ENCODE measurements at places on chromosomes 11 and 22.

GRCh38 chr11:2780850-2781407, 81.1 kb upstream of the KCNQ1OT1 start:
- DNase-seq: no peak

- no peak for DNase-seq
Observed at GRCh38 chr22:33544707-33545106, 375.6 kb downstream of the LARGE1 start.

DNA sequence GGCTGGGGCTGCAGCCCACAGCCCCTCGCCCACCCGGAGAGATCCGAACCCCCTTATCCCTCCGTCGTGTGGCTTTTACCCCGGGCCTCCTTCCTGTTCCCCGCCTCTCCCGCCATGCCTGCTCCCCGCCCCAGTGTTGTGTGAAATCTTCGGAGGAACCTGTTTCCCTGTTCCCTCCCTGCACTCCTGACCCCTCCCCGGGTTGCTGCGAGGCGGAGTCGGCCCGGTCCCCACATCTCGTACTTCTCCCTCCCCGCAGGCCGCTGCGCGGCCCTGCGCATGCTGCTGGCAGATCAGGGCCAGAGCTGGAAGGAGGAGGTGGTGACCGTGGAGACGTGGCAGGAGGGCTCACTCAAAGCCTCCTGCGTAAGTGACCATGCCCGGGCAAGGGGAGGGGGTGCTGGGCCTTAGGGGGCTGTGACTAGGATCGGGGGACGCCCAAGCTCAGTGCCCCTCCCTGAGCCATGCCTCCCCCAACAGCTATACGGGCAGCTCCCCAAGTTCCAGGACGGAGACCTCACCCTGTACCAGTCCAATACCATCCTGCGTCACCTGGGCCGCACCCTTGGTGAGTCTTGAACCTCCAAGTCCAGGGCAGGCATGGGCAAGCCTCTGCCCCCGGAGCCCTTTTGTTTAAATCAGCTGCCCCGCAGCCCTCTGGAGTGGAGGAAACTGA, 731 bp downstream of the GSTP1 start:
- peak; percentile 45 for DNase-seq

DNA sequence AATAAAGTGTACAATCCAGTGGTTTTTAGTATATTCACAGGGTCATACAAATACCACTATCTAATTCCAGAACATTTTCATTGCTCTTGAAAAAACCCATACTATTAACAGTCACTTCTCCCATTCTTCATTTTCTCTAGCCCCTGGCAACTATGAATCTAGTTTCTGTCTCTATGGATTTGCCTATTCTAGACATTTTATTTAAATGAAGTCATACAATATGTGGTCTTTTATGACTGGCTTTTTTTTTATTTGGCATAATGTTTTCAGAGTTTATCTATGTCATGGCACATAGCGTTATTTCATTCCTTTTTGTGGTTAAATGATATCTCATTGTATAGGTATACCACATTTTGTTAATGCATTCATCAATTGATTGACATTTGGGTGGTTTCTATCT, 59.4 kb downstream of the KDM2A start:
- DNase-seq: no peak

GRCh38 chr22:24969560-24970301, 17.2 kb downstream of the KIAA1671 start:
- no peak for DNase-seq

DNA sequence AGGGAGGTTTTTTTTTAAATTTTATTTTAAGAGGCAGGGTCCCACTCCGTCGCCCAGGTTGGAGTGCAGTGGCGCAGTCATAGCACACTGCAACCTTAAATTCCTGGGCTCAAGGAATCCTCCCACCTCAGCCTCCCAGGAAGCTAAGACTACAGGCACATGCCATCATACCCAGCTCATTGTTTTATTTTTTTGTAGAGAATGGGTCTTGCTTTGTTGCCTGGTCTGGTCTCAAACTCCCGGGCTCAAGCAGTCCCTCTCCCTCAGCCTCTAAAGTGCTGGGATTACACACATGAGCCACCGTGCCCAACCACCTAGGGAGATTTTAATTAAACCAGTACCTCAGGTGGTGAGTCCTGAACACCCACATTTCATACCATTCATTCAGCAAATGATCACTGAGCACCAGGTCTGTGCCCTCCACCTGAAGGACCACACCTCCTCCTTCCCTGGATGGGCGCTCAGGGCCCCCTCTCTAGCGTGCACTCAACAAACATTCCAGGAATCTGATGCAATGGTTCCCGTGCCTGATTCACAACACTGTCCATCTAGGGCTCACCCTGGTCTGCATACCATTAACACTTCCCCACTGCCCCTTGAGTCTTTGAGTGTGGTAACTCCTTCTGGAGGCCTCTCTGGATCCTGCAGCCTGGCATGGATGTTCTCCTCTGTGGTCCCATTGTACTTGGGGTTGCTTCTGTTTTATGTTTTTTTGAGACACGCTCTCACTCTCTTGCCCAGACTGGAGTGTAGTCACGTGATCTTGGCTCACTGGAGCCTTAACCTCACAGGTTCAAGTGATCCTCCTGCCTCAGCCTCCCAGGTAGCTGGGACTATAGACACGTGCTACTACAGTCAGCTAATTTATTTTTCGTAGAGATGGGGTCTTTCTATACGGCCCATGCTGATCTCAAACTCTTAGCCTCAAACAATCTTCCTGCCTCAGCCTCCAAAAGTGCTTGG, 9.6 kb upstream of the MYH9 start:
- DNase-seq: no peak

GRCh38 chr11:57263351-57263750, 26.3 kb upstream of the APLNR start:
- DNase-seq: no peak

DNA sequence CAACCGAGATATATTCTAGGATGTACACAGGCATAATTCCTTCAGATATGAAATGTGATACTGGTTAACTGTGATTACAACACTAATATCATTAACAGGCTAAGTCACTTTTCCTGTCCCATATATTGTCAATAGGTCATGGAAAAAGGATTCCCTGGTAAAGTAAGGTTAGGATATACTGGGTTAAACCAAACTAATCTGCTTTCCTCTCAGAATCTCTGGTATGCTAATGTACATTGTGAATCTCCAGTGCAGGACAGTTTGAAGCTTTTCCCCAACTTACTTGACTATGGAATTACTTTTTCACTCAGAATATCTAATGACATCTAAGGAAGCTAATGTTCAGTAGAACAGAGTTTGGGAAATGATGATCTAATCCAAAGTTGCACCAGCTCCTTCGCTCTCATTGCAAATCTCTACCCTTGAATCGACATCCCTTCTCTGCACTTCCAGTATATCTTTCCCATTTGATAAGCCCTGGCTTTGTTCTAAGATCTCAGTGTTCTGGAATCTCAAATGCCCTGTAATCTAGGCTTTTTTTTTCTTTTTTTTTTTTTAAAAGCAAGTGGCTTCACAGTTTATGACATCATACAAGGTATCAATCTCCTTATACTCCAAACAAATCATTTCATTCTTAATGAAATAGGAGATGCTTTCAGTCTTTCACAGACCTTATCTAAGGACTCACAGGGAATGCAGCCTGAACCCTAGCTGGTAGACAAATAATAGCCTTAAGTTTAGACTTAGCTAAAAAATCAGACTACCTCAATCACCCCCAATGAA, 43.8 kb downstream of the COPB1 start:
- DNase-seq: no peak

- DNase-seq: no peak
Observed at GRCh38 chr11:2445746-2446551, 1.1 kb downstream of the KCNQ1 start.

DNA sequence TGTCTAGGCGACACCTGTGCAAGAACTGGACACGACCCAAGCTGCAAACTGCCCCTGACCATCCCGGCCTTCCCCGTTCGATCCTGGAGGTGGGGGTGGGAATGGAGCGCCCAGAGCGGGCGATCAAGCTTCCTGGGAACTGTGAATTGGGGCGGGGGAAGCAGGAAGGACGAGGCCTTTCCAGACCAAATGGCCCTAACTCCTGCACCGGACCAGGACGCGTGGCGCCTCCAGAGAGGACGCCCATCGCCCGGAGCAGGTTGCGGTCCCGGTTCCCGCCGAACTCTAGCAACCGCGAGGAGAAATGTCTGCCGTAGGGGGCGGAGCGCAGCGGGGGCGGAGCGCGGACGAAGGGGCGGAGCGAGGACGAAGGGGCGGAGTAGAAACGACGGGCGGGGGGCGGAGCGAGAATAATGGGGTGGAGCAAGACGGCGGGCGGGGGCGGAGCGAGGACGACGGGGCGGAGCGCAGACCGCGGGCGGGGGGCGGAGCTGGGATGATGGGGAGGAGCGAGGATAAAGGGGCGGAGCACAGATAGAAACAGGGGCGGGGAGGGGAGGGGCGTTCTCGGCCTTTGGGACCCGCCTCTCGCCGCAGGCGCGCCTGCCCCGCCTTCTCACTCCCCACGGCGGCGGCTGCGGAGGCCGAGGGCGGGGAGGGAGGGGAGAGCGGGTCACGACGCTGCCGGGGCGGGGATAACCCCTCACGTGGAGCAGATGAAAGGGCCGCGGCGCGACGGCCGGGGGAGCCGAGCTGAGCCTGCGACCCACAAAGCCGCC, at the start of gene ZNRF3:
TSS of gene ZNRF3 (plus strand) at position 695 of the 779 bp plus-strand sequence. CDS start 195 bp downstream, outside the sequence.
- DNase-seq: peak; percentile 72

DNA sequence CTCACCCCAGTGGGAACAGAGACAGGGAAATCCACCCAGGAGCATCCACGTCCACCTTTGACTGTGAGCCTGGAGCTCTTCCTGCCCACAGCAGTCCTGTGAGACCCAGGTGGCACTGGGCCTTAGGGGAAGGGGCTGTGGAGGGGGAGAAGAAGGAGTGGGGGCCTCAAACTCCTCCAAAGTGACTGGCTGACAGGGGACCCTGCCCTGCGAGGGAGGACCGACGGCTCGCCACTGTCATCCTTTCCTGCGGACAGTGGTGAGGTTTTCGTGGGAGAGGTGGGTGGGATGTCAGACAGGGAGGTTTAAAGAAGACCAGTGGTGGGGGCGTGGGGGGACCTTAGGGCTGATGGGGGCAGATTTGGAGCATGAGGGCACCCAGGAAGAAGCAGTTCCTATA, 92.5 kb upstream of the LMO1 start:
- no peak for DNase-seq

DNA sequence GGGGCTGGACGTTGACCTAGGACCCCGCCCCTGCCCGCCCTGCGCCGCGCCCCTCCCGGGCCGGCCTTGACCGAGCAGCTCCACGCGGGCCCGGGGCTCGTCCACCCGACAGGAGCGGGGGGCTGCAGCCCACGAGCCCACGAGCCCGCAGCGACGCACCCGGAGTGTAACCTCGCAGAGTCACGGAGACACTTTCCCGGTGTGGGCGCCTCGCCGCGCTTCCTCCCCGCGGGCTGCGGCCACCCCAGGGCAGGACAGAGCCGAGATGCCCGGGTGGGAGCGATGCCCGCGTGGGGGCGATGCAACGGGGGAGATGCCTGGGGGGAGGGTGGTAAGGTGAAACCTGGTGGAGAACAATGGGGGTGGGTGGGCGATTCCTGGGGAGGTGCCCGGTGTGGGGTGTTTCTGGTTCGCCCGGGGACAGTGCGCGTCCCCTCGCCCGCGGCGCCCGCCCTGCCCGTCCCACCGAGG, 4.9 kb upstream of the ZBED4 start:
- no peak for DNase-seq

GRCh38 chr11:120536797-120537169, 25.2 kb downstream of the GRIK4 start:
- no peak for DNase-seq

GRCh38 chr22:35457729-35458546, 58.0 kb downstream of the MCM5 start:
- DNase-seq: no peak

DNA sequence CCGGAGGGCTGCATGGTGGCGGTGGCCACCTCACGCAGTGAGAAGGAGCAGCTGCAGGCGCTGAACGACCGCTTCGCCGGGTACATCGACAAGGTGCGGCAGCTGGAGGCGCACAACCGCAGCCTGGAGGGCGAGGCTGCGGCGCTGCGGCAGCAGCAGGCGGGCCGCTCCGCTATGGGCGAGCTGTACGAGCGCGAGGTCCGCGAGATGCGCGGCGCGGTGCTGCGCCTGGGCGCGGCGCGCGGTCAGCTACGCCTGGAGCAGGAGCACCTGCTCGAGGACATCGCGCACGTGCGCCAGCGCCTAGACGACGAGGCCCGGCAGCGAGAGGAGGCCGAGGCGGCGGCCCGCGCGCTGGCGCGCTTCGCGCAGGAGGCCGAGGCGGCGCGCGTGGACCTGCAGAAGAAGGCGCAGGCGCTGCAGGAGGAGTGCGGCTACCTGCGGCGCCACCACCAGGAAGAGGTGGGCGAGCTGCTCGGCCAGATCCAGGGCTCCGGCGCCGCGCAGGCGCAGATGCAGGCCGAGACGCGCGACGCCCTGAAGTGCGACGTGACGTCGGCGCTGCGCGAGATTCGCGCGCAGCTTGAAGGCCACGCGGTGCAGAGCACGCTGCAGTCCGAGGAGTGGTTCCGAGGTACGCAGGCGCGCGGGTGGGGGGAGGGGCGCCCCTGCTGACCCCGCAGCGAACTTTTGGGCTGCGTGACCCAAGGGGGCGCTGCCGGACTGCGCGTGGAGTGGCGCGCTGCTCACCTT, 670 bp downstream of the NEFH start:
- DNase-seq: no peak
